ENCODE measurements at places on chromosomes 11 and 22. TPM values are rescaled to one million over a fixed set of nuclear protein-coding genes. Genes with fewer than 3 reads are reported as not detected.

DNA sequence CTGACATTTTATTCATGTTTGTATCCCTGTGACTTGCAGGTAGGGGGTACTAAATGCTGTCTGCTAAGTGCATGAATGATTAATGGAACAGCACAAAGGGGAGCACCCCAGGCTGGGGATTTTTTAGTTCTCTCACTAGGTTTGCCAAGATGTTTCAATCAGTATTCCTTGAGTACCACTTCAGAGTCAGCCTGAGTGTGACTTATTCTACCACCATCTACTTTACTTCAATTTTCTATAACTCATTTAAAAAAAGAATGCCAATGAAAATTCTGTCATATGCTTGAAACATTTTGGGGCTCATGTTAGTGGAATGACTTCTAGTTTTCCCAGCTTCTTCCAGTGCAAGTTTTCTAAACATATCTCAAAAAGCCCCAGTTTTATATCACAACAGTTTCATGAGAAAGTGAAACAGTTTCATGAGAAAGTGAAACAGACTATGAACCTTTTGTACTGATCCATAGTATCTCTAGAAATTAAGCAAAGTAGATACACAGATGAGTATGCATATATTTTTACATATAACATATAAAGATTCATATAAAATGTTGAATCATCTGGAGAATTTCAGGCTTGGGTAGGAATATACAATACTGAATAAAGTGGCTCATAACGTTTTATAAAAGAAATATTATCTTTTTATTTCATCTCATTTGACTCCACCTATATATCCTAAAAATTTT lies 252.4 kb downstream of the GRM5 start:
- peak overlapping the region; percentile 14 for H3K4me3 ChIP-seq
- H3K36me3 ChIP-seq: no peaks in the 10 kb centered on the region
- no peak for DNase-seq

The WT1 gene
- total RNA-seq: not detected

The OR51B2 gene
- total RNA-seq: not detected

GRCh38 chr22:31241936-31242335 lies 29.8 kb downstream of the LIMK2 start:
- H3K36me3 ChIP-seq: peaks cover 6% of the 10 kb centered on the region
- no peak overlapping the region for H3K4me3 ChIP-seq
- DNase-seq: no peak
- H3K4me1 ChIP-seq: peaks cover 6% of the 10 kb centered on the region
- H3K27ac ChIP-seq: no peak overlapping the region
- no peaks in the 10 kb centered on the region for H3K27me3 ChIP-seq

DNA sequence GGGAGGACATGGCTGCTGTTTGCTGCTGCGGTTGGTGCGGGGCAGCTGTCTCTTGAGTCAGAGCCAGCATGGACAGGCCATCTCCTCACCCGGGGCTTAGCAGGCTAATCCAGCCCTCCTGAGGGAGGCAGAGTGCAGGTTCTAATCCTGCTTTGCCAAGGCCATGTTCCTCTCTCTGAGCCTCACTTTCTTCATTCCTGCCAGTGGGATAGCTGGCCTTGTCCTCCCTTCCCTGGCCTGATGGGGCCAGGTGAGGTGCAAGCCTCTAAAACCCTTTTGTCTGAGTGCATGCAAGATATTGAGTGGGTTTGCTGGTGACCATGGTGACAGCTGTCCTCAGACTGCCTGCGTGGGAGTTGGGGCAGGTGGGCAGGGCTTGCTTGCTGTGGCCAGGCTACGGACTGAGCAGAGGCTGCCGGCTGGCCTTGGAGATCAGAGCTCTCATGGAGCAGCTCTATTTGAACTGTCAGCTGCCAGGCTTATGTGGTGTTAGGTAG lies 3.6 kb downstream of the USP35 start:
- no peaks in the 10 kb centered on the region for H3K36me3 ChIP-seq
- DNase-seq: no peak
- H3K4me3 ChIP-seq: no peak overlapping the region
- H3K4me1 ChIP-seq: peaks cover 12% of the 10 kb centered on the region
- no peak overlapping the region for H3K27ac ChIP-seq

The TBX1 gene
- total RNA-seq: not detected

The A4GALT gene
- 2.6 TPM for total RNA-seq

GRCh38 chr11:1771700-1772099 lies 8.0 kb upstream of the CTSD start:
- H3K36me3 ChIP-seq: no peaks in the 10 kb centered on the region
- no peak for DNase-seq
- H3K4me1 ChIP-seq: peaks cover 9% of the 10 kb centered on the region
- H3K27ac ChIP-seq: no peak overlapping the region
- H3K4me3 ChIP-seq: no peak overlapping the region
- H3K27me3 ChIP-seq: no peaks in the 10 kb centered on the region

The SLC17A6 gene
- not detected for total RNA-seq

DNA sequence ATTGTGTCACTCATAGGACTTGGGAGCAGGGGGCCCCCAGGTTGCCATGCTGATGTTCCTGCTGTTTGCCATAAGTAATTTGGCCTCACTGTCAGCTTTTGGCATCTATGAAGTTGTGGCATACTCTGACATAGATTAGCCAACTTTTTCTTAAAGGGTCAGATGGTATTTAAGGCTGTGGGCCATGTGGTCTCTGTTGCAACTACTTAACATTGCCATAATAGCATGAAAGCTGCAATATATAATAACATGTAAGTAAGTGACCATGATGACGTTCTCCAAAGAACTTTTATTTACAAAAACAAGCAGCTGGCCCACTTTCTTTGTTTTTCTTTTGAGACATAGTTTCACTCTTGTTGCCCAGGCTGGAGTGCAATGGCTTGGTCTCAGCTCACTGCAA lies 2.2 kb upstream of the TMEM216 start:
- H3K4me3 ChIP-seq: no peak overlapping the region
- H3K4me1 ChIP-seq: peaks cover 4% of the 10 kb centered on the region
- DNase-seq: no peak
- H3K27ac ChIP-seq: no peak overlapping the region
- H3K27me3 ChIP-seq: no peaks in the 10 kb centered on the region
- H3K36me3 ChIP-seq: no peaks in the 10 kb centered on the region

GRCh38 chr11:29538339-29539036 lies 478.3 kb downstream of the KCNA4 start:
- H3K4me3 ChIP-seq: no peak overlapping the region
- no peak overlapping the region for H3K27ac ChIP-seq
- H3K4me1 ChIP-seq: no peaks in the 10 kb centered on the region

DNA sequence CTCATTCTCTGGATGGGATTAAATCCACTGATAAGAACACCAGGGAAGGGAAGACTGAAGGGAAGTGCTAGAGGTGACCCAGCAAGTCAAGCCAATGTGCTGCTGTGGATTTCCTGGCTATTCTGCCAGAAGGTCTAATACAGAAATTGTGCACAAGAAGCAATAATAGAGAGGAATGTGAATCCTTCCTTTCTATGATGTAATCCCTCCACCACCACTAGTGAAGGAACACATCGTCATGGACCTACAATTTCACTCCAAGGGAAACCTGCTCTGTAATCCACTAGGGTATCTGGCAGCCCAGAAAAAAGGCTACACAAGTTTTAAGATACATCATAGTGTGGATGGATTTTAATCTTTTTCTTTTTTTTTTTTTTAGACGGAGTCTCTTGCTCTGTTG lies 17.4 kb downstream of the LARGE2 start:
- H3K36me3 ChIP-seq: peaks cover 10% of the 10 kb centered on the region
- no peak overlapping the region for H3K27ac ChIP-seq
- H3K27me3 ChIP-seq: no peaks in the 10 kb centered on the region
- DNase-seq: no peak
- H3K4me1 ChIP-seq: peaks cover 9% of the 10 kb centered on the region

GRCh38 chr11:78740199-78741071 lies 165.8 kb upstream of the NARS2 start:
- H3K27ac ChIP-seq: no peak overlapping the region
- DNase-seq: no peak
- H3K36me3 ChIP-seq: no peaks in the 10 kb centered on the region
- H3K27me3 ChIP-seq: peaks cover 3% of the 10 kb centered on the region

GRCh38 chr22:23622634-23623033 lies 9.5 kb downstream of the DRICH1 start:
- H3K4me1 ChIP-seq: no peaks in the 10 kb centered on the region
- no peak overlapping the region for H3K27ac ChIP-seq
- no peak for DNase-seq

- H3K4me1 ChIP-seq: no peaks in the 10 kb centered on the region
- DNase-seq: no peak
- no peaks in the 10 kb centered on the region for H3K27me3 ChIP-seq
- H3K27ac ChIP-seq: no peak overlapping the region
Observed at GRCh38 chr22:31141551-31141950, 1.2 kb upstream of the PLA2G3 start.

DNA sequence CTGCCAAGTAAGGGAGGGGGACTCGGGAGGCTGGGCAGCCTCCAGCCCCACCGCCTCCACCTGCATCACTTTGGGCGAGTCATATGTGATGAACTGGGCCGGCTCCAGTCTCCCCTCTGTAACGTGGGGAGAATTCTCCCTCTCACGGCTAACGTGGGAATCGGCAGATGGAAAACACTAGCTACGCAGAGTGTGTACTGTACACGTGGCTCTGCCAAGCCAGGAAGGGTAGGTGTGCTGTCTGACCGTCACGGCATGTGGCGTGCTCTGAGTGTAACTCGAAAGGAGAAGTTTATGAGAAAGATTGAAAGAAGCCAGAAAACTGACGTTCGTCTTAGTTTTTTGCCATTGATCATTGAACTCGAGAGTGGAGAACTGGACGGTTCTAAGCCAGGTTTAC lies 13.7 kb downstream of the TRMU start:
- no peak overlapping the region for H3K4me3 ChIP-seq
- H3K27me3 ChIP-seq: no peaks in the 10 kb centered on the region
- H3K27ac ChIP-seq: no peak overlapping the region
- H3K36me3 ChIP-seq: peaks cover 52% of the 10 kb centered on the region
- DNase-seq: no peak

DNA sequence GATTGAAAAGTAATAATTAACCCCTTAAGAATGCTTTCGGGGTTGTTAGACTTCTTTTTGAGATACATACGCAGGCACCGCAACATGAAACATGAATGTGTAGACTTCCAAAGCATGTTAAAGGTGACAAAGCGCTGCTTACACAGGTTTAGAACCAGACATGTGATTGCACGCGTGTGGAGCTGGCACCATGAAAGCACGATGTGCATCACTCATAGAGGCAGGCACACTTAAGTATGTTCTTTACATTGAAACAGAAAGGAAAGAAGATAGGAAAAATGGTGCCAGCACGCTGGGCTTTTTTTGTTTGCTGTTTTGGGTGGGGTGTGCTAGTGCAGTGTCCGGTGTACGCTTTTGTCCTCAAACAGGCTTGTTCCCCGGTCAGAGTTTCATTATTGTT lies 83.6 kb upstream of the PPARA start:
- H3K27ac ChIP-seq: no peak overlapping the region
- H3K4me1 ChIP-seq: peaks cover 6% of the 10 kb centered on the region
- H3K27me3 ChIP-seq: no peaks in the 10 kb centered on the region
- H3K4me3 ChIP-seq: no peak overlapping the region

GRCh38 chr11:97269527-97269926 lies 879.7 kb downstream of the JRKL start:
- no peaks in the 10 kb centered on the region for H3K4me1 ChIP-seq
- no peak overlapping the region for H3K4me3 ChIP-seq
- H3K27ac ChIP-seq: no peak overlapping the region
- no peaks in the 10 kb centered on the region for H3K27me3 ChIP-seq
- H3K36me3 ChIP-seq: no peaks in the 10 kb centered on the region
- no peak for DNase-seq

DNA sequence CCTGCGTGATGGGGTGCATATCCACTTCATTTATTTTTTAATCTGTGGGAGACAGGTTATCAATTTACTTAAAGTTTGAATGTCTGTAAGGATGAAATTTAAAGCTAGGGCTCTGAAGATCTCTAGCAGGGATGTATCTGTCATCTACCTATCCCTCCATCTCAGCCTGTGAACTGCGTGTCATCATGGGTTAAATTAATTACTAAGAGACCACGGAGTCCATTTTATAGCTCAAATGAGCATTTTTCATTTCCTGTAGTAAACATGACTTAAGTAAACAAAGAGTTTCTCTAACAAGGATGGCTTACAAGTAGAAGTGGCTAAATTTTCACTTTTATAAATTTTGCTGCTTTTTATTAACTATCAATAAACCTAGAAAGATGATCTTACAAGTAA lies 2.9 kb upstream of the GLB1L3 start:
- peaks cover 10% of the 10 kb centered on the region for H3K27me3 ChIP-seq
- DNase-seq: no peak
- no peak overlapping the region for H3K4me3 ChIP-seq
- H3K36me3 ChIP-seq: no peaks in the 10 kb centered on the region
- H3K4me1 ChIP-seq: peaks cover 6% of the 10 kb centered on the region
- H3K27ac ChIP-seq: no peak overlapping the region

DNA sequence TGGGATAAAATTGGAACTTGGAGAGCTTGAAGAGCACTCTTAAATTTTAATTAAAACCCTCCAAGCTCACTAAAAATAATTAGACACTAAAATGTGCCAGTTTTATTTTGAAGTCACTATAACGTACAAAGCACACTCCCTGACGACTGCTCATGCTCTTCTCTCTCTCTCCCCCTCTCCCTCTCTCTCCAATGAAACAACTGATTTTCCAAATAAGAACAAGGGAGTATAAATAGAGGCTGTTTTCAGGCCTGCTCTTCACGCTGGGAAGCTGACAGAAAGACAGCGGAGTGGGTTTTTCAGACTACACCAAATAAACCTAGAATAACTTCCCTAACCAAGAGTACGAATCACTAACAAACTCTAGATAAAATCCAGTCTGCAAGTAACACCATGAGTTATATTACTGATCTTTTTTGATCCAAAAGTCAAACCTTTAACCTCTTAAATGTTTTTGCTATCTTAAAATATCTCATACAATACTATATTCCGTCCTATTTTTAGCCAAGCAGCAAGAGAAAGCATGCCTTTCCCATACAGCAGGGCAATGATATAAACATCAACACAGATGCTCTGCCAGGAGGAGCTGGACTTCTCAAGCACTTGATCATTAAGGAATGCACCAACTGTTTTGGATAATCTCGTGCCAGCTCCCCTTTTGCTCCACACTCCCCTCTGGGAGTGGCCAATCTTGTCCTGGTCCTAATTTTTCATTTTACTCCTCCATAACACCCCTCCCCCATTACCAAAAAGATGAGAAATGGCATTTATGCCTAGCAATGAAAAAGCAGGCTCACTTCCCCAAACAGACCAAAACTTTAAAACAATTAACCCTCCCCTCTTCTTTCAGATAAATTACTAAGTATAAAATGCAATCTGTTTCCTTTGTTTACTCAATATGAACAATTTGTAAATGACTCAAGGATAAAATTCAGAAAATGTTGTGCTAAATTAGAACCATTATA lies 116.9 kb downstream of the SOX6 start:
- H3K4me1 ChIP-seq: no peaks in the 10 kb centered on the region
- H3K27me3 ChIP-seq: no peaks in the 10 kb centered on the region
- no peak overlapping the region for H3K4me3 ChIP-seq
- no peak for DNase-seq
- H3K36me3 ChIP-seq: no peaks in the 10 kb centered on the region
- H3K27ac ChIP-seq: no peak overlapping the region

The CRYAB gene
- total RNA-seq: not detected
